ENCODE measurements at places on chromosomes 3 and 15. TPM values are rescaled to one million over a fixed set of nuclear protein-coding genes. Genes with fewer than 3 reads are reported as not detected.
A peak's percentile ranks its signal among the peaks of the same experiment; 100 is the strongest.

CA12 gene
- total RNA-seq, result not detected

IL16 gene
- 130 TPM for total RNA-seq

DNA sequence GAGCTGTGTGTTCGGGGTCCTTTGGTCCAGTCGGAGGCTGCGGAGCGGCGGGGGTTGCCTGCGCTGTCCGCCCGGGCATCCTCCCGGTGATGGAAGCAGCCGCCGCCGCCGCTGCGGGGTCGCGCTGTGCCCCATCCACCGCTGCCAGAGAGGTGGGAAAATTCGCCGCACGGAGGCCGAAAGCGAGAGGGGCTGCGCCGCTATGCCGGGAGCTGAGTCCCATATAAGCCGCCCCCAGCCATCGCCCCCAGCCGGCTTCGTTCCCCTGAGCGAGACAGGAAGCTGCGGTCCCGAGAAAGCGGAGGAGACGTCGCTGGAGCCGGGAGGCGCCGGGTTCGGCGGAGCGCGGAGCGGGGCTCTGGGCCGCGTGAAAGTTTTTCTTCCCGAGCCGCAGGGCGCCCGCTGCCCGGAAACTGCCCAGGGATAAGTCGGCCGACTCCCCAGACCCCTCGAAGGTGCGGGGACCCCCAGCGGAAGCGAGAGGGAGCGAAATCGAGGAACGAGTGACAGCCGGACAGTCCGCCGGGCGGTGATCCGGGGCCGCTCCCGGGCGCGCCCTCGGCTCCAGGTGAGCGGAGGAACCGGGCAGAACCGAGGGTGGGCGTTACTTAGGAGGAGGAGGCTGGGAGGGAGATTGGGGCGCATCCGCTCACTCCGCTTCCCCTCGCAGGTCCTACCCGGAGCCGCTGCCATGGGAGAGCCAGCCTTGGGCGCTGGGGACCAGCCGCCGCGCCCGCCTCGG, 574 bp downstream of the CHST2 start:
- H3K27me3 ChIP-seq, result peaks cover 5% of the 10 kb centered on the region
- peaks cover 4% of the 10 kb centered on the region for H3K36me3 ChIP-seq
- H3K4me3 ChIP-seq, result peak overlapping the region; percentile 87
- peaks cover 36% of the 10 kb centered on the region for H3K4me1 ChIP-seq

DNA sequence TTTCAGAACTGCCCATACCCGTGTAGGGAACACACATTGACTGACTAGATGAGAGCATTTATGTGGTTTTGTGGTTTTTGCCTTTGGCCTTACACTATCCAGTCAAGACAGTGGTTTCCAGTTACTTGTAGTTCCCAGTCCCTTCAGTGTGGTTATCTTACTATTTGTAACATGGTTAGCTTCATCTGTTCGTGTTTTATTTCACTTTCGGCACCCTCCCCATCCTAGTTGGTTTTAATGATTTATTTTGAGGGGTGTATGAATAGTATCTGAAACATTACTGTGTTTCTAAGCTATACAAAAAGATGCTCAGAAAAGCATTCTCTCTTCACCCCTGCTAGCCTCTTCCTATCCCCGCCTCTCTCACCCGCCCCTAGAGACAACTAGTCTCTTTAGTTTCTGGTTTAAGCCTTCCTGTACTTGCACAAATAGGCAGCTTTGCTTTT, 14.1 kb downstream of the LYSMD4 start:
- no peak for DNase-seq
- H3K4me1 ChIP-seq, result peaks cover 38% of the 10 kb centered on the region
- H3K27ac ChIP-seq, result peak overlapping the region; percentile 30
- H3K4me3 ChIP-seq, result no peak overlapping the region
- H3K27me3 ChIP-seq, result no peaks in the 10 kb centered on the region

DNA sequence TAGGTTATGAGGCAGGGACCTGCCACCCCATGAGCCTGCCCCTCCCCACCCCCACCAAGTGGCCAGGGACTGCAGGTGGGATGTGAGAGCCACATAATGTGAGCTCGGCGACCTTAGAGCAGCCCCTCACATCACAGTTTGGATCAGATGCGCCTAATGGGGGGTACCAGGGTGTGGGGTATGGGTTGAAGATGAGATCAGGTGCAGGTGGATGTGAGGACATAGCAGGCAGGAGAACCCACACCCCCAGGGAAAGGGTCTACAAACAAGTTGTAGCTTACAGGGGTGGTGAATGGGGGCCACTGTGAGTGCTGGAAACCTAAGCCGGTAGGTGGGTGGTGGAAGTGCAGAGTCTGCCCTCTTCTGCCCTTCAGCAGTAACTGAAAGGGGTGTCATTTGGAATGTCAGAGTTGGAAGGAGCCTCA, 94.0 kb downstream of the CORO2B start:
- H3K4me1 ChIP-seq, result peaks cover 3% of the 10 kb centered on the region
- H3K36me3 ChIP-seq, result no peaks in the 10 kb centered on the region
- no peak overlapping the region for H3K4me3 ChIP-seq
- H3K27ac ChIP-seq, result no peak overlapping the region

All from activated CD8-positive, alpha-beta T cell treated with anti-CD3 and anti-CD28 coated beads for 36 hours (primary cell).